Right lobe of liver (tissue), 6 donors: ENCODE measurements at places on chromosomes 3 and 15.

GRCh38 chr3:1469687-1470086 is 376.9 kb downstream of the CNTN6 start:
- no peak for DNase-seq

- DNase-seq: no peak
Measured at GRCh38 chr3:47912006-47912504, 104.2 kb downstream of the MAP4 start.

DNA sequence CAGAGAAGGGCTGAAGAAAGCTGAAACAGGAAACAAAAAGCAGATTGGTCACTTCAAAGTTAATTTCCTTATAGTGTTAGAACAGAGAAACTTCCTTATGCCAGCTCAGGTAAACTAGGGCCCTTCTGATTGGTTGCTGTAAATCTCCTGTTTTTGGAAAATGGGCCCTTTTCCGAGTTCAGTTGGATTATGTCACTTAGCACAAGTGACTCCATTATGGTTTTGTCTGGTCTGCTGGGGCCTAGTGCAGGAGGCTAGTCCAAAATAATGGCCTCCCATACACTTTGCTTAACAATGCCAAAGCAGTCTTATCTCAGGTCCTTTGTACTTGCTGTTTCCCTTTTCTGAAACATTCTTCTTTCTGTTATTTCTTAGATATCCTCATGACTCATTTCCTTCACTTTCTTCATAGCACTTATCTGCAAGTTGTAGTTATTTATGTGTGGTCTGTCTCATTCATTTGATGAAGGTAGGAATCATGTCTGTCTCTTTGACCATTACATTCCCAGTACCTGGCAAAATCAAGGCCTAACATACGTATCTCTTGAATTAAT is 7.7 kb upstream of the DCP1A start:
- DNase-seq: no peak

GRCh38 chr3:155488671-155489070 is 195.2 kb upstream of the STRIT1 start:
- DNase-seq: no peak

- DNase-seq: peak; percentile 70
Measured at GRCh38 chr3:156816091-156816793, 9.9 kb upstream of the LEKR1 start.

- DNase-seq: no peak
Measured at GRCh38 chr3:42499478-42499871, 3.0 kb upstream of the VIPR1 start.

DNA sequence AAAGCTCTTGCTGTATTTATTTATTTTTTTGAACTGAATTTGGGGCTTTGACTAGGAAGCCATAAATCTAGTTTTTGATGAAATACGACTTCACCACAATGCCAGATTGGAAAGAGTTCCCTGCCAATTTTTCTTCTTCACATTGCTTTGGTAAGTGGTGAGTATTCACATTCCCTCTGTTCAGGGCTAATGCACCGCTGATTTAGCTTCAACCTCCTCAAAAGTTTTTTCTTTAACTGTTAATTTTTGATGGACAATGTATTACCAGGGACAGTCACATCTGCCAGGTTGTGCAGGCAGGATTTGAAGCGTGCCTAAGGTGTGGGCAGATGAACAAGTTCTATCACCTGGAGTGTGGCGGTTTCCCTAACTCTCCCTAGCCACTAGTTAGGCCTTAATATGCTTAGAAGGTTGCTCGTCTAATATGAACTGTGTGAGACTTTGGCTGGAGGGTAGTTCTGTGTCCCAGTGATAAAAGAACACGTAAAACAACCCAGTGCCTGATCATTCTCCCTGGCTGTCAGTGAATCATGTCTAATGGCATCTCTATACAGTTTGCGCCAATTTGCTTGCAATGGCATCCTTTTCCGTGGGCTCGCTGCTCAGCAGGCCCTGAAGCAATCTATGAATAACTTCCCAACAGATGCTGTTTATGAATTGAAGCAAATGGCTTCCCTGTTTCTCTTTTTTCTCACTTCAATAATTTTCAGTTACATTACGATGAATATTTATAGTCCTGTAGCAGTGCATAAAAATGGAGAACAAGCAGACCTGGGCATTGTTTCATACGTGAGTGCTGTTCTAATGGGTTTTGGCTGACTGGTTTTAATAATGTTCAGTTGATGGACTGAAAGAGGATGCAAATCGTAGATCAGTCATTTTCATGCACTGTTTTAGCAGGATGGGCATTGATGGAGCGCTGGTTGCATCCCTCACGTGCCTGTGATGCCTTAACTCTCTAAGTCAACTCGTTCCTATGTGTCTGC is 243.2 kb upstream of the SUCLG2 start:
- DNase-seq: no peak

GRCh38 chr15:48643776-48644466 is 1.6 kb downstream of the FBN1 start:
- no peak for DNase-seq
